ENCODE measurements at places on chromosomes 2 and 18.

GRCh38 chr2:59956981-59957380 lies 596.5 kb downstream of the BCL11A start:
- no peak for DNase-seq

- DNase-seq = no peak
Observed at GRCh38 chr2:224160917-224161316, 121.8 kb upstream of the SERPINE2 start.

GRCh38 chr2:168816369-168816768 lies 13.9 kb downstream of the NOSTRIN start:
- no peak for DNase-seq

GRCh38 chr18:75346671-75347070 lies 80.8 kb downstream of the SMIM21 start:
- no peak for DNase-seq

- no peak for DNase-seq
Observed at GRCh38 chr18:68177807-68178702, 536.9 kb downstream of the TMX3 start.

GRCh38 chr18:48961547-48961946 lies 10.8 kb upstream of the SMAD7 start:
- no peak for DNase-seq

DNA sequence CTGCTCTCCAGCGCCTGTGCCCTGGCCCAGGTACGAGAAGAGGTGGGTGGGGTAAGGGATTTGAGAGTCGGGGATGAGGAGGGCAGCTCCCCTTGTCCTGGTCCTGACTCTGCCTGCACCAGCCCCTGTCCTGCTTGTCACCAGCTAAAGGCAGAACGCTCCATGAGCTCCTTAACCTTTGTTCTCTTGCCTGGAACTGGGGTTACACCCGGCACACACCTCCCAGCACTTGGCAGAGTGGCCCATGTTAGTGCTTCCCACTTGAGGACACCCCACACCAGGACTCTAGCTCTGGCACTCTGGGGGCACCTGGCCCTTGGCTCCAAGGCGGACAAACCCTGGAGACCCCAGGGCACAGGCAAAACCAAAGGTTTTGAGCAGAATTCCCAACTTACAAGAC lies 19.2 kb downstream of the ANO7 start:
- no peak for DNase-seq

DNA sequence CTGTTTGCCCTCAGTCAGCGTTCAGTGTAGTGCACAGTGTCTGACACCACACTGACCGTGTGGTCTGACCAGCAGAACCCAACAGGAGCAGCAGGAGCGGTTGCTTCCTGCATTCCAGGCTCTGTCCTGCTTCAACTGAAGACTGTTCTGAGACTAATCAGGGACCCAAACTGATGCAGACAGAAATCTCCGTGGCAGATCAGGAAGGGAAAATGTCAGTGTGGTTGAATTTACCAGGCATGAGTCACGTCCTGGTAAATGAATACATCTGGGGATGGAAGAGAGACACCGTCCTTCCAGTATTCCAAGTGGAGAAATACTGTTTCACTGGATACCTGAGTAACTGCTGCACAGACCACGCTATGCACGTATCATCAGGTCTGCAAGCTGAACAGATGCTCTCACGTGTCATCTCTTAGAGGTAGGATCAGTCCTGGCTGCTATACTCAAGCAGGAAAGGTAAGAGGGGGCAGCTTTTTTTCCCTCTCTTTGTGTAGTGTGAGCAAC lies 223.6 kb upstream of the EPAS1 start:
- no peak for DNase-seq

GRCh38 chr2:196696423-196697079 lies 57.0 kb downstream of the CCDC150 start:
- DNase-seq = no peak

GRCh38 chr2:105909215-105909614 lies 164.5 kb downstream of the NCK2 start:
- DNase-seq = no peak

DNA sequence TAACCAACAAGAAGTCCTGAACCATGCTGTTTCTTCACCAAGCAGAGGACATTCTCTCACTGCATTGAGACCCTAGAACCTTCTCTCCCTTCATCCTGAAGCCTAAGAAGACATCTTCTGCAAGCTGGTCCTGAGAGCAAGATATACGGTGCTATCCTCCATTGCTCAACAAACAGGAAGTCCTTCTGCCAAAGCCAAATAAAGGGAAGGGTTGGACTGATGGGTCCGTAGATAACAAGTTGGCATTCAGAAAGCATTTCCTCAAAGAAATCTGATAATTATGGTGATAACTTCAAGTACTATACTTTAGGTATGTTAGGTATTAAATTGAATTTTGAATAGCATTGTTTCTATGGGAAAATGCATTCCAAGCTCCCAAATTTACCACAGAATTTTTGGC lies 23.3 kb downstream of the GRB14 start:
- no peak for DNase-seq

DNA sequence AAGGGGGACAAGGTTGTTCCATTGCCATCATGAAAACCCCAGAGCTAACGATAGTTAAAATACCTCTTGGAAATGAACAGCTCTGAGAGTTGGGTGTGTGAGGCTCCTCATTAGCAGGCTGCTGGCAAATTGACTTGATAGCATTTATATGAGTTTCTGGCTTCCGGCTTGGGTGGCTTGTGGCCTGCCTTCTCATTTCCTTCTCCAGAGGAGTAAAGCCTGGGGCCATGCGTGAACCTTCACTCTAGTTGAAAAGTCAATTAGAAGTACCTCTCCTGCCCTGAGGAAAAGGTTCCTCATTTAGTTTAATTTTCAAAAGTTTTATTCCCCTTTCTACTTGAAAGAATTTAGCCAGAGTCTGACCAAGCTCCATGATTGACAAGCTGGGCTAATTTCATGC lies 67.1 kb downstream of the MGAT5 start:
- peak; percentile 13 for DNase-seq

GRCh38 chr2:97673182-97673914 lies 3.8 kb downstream of the C2orf92 start:
- DNase-seq = no peak

- DNase-seq = no peak
Observed at GRCh38 chr18:3875376-3875775, 425.4 kb downstream of the TGIF1 start.

GRCh38 chr2:217798191-217798590 lies 204.6 kb downstream of the TNS1 start:
- no peak for DNase-seq

- no peak for DNase-seq
Observed at GRCh38 chr2:62287282-62287681, 91.4 kb downstream of the B3GNT2 start.

- DNase-seq = no peak
Observed at GRCh38 chr18:60978338-60978737, 354.9 kb upstream of the CDH20 start.

DNA sequence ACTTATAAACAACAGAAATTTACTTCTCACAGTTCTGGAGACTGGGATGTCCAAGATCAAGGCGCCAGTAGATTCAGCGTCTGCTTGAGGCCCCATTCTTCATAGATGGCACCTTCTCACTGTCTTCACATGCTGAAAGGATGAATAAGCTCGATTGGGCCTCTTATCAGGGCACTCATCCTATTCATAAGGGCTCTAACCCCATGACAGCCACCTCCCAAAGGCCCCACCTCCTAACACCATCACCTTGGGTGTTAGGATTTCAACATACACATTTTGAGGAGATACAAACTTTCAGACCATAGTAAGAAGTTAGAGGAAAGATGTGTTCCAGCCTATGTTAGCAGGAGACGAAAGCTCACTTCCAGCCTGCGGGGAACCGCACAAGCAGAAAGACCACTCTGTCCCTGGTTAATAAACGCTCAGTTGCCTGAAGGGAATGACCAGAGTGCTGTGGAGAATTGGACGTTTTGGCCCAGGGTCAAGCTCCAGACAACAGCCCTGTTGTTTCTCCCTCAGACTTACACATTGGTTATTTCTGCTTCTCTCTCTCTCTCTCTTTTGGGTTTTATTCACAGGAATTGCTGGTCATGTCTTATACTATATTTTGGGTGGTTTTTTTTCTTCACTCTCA lies 90.3 kb downstream of the MAPRE2 start:
- DNase-seq = no peak

DNA sequence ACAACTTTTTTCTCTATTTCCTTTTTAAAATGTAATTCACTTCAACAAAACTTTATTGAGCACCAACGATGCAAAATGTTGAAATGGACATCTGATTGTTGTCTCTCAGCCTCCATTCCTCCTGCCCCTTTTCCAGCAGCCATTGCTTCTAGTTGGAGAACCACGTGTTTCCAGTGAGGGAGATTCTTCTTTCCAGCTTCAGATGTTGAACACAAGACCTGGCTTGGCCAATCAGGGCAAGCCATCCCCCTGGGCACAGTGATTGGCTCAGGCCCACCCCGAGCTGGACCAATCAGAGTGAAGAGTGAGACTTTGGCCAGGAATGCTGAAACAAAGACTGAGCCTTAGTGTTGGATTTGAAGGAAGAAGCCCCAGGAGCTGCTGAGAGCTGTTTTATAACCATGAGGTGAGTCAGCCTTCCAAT lies 59.0 kb downstream of the E2F6 start:
- no peak for DNase-seq

- DNase-seq = no peak
Observed at GRCh38 chr2:11822746-11823451, 76.5 kb downstream of the LPIN1 start.

DNA sequence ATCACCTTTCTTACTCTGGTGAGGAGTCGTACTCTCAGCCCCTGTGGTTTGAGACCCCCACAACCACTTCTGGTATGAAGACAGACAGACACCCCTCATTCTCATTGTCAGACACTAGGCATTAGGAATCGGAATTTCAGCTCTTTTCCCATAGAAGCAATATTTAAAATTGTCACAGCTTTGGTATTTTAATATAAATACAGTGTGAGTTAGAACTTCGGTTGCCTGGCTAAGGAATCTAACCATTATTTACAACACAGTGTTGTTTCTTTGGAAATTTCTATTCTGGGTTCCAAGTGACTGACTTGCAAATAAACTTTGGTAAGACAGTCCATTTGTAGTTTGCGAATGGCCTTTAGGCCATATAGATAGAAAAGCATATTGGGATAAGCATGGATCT lies 318.1 kb downstream of the PARD3B start:
- DNase-seq = no peak

- no peak for DNase-seq
Observed at GRCh38 chr2:228072669-228073068, 108.8 kb downstream of the SPHKAP start.

DNA sequence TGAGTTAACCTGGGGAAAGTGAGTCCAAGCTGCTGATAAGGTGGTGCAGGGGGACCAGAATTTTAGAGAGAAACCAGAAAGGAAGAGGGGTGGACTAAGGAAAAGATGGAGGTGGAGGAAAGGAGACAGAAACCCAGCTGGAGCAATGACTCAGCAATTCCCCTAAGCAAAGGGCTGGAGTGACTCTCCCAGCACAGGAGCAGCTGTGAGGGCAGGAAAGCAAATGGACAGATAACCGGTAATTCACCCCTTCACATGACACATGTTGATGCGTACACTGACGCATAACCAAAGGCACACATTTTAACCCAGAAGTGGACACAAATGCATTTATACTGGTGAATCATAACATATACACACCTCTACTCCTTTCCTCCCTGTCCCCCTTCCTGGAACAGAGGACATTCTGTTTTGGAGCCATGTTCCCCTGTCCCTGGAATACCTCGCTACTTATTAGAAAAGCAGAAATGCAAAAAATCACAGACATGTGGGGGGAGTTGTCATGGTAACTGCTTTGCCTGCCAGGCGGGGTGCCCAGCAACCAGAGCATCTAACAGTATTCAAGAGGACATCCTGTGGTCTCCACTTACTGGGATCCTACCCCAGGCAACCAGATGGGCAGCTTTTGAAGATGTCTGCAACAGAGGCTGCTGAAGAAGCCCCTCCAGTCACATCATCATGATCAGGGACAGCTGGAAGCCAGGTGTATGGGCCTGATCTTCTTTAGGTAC lies 4.7 kb downstream of the CDK5R2 start:
- no peak for DNase-seq

GRCh38 chr2:240988146-240988545 lies 10.3 kb upstream of the SNED1 start:
- no peak for DNase-seq

DNA sequence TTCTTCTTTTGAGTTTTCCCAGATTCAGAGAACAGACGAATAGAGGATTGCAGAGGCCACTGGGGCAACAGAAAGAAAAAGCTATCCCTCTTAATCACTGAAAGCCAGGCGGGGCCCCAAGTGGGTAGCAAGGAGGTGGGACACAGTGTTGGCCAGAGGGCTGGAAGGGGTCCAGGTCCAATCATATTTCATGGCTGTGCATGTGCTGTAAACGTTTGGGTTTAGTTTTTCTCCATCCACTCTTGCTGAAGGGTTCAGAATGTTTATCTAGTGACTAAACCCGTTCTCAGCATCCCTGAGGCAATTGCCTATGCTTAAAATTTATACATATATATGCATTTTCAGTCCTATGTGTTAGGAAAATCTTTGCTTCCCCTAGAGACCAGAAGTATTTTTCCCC lies 99.4 kb upstream of the EPHA4 start:
- DNase-seq = no peak

DNA sequence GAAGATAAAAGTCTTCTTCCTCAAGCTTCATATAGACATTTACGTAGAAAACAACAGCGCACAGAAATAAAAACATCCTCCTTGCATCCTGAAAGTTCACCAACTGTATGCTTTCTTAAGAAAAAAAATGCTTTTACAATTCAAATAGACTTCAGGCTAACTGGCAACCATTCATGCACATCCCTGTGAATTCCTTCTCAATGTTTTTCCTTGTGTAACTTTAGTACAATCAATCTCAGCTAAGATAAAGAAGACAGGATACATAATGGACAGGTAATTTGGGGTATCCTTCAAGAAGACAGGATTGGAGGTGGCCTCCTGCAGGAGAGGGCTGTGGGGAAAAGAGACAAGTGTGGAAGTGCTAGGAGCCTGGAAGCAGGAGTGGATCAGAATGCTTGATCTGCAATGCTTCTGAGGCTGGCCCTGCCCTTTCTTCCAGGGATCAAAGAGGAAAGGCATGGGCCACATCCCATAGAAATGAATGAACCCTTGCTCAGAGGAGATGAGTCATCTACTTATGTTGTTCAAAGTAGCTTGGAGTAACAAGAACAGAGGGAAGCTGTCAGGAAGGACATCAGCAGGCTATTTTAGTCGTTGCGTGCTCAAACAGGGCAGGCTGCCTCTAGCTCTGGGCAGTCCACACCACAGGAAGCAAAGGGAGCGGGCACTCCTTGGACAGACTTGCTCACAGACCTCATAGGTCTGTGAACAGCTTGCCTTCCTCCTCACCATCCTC lies 126.6 kb downstream of the TMEM131 start:
- DNase-seq = no peak
